ENCODE measurements at places on chromosomes 6 and 20.

GRCh38 chr6:87104667-87105066 is 9.8 kb upstream of the CGA start:
- DNase-seq = no peak

GRCh38 chr6:137666202-137666774 is 172.1 kb upstream of the OLIG3 start:
- DNase-seq = no peak

- DNase-seq = no peak
Observed at GRCh38 chr6:137740967-137741761, 125.9 kb upstream of the TNFAIP3 start.

GRCh38 chr6:137875058-137875520 is 8.0 kb downstream of the TNFAIP3 start:
- no peak for DNase-seq

- DNase-seq = no peak
Observed at GRCh38 chr6:112253841-112254816, at the start of gene LAMA4. Gene LAMA4 (minus strand): TSS chr6:112254567. CDS start chr6:112254150, 417 bp downstream.

DNA sequence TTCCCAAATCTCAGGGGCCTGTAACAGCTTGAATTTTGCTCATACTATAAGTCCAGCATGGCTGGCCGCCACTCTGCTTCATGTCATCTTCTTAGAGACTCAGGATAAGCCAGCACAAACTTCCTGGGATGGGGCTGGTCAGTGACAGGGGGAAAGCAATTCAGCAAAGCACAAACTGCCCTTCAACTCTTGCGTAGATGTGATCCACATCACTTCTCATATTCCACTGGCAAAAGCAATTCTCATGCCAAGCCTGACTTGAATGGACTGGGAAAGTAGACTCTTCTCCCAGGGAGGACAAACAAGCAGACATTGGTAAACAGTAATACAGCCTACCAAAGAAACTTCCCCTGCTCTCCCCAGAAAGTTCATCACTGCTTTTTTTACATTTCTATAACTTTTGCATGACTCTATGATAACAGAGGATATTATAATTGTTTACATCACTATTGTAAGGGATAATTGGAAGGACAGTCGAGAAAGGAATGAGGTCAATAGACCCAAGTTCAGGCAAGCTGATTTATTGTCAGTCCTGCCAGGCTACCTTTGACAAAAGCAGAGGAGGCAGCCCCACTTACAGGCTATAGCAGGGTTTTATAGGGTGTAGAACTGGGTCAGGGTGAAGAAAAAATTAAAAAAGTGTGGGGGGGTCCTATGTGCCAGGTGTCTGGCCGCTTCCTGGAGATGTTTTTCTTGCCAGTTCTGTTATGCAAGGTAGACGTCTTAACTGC is 37.4 kb downstream of the RBM24 start:
- no peak for DNase-seq

GRCh38 chr6:25601800-25602673 is 50.0 kb upstream of the SCGN start:
- DNase-seq = peak; percentile 49

GRCh38 chr6:5764401-5764955 is 242.2 kb downstream of the NRN1 start:
- no peak for DNase-seq

DNA sequence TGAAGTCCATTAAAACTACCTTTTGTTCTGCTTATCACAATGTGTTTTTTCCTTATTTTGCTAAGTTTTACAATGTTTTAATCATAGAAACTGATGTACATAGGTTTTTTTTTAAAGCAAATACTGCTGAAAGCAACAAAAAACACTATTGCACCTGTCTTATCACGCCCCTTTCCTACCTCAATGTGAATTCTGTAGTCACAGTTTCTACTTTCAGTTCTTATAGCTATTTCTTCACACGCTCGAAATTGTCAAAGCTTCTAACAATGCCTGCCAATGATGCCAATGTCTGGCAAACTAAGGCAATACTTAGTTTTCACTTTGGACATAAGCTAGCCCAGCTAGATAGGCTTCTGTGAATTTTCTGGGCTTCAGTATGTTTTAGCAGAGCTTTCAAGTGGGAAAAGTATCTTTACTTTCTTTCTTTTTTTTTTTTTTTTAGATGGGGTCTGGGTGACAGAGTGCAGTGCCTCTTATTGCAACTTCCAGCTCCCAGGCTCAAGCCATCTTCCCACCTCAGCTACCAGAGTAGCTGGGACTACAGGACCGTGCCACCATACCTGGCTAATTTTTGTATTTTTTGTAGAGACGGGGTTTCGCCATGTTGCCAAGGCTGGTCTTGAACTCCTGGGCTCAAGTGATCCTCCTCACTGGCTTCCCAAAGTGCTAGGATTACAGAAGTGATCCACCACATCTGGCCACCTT is 85.5 kb upstream of the HTR1B start:
- no peak for DNase-seq

- DNase-seq = no peak
Observed at GRCh38 chr6:83310046-83310445, 116.9 kb downstream of the RWDD2A start.

DNA sequence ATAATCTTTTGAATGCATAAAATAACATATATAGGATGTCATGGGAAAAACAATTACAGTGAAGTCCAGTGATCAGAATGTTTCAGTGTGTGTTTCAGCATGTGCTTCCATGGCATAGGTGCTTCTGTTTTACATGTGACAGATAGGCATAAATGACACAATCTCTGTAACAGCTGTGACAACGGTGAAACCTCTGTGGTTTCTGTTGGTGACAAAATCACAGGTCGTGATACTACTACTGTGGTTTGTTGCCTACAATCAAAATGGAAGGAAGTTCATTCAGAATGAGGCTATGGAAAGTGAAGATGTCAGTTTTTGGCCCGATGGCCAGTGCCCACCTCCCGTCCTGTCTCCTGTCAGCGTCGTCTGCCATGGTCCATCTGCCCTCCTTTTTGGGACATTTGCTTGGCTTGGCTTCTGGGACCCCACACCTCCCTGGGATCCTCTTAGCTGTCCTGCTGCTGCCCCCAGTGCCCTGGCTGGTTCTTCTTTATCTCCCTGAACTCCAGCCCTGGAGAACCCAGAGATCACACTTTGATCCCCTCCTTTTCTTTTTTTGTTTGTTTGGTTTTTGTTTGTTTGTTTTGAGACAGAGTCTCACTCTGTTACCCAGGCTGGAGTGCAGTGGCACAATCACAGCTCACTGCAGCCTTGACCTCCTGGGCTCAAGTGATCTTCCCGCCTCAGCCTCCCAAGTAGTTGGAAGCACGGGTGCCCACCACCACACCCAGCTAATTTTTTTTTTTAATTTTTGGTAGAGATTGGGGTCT is 79.3 kb upstream of the NAA20 start:
- no peak for DNase-seq
